ENCODE measurements at places on chromosomes 5 and 9.

- no peak for DNase-seq
Observed at GRCh38 chr9:96052686-96053085, 177.2 kb downstream of the ERCC6L2 start.

DNA sequence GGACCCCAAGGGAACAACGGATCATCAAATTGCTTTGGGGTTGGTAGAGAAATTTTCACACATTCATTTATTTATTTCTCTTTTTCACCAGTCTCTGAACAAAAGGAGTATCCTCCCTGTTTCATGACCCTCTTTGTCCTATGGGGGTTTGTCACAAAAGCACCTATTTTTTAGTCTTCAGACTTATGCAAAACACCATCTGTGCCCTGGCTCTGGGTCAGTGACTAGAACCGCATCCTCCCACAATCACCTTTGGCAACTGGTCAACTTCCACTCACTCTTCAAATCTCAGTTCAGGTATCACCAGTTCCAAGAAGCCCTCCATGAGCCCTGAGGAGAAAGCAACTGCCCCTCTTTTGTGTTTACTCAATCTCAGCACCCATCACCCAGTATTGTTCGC is 395.7 kb downstream of the CDK5RAP2 start:
- DNase-seq = no peak

DNA sequence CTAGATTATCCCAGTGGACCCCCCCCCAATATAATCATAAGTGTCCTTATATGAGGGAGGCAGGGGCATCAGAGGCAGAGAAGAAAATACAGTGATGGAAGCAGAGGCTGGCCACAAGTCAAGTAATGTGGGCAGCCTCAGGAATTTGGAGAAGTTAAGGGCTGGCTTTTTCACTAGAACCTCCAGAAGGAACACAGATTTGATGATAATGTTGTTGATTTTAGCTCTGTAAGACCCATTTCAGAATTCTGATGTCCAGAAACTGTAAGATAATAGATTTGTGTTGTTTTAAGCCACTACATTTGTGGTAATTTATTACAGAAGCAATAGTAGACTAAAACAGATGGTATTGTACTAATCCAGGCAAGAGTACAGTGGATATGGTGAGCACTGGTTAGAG is 36.3 kb upstream of the LRRTM2 start:
- DNase-seq = no peak

GRCh38 chr9:95746408-95747180 is 128.9 kb upstream of the ERCC6L2 start:
- DNase-seq = no peak

DNA sequence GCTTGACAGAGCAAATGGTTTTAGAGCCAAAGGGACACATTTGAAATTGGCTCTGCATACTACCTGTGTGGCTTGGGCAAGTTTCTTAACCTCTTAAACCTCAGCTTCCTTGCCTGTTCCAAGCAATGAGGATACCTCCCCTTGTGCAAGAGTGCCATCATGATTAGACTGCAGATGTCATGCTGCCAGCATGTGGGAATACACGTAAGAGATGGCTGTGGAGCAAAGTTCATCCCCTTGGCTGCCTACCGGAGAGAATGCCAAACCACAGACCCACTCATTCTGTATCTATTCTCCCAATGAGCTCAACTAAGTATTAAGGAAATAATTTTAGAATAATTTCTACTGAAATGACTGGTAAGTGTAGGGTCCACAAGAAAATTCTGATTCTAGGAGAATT is 101.3 kb downstream of the WDR41 start:
- no peak for DNase-seq

- DNase-seq = no peak
Observed at GRCh38 chr9:5511476-5511875, 1.1 kb downstream of the PDCD1LG2 start.

DNA sequence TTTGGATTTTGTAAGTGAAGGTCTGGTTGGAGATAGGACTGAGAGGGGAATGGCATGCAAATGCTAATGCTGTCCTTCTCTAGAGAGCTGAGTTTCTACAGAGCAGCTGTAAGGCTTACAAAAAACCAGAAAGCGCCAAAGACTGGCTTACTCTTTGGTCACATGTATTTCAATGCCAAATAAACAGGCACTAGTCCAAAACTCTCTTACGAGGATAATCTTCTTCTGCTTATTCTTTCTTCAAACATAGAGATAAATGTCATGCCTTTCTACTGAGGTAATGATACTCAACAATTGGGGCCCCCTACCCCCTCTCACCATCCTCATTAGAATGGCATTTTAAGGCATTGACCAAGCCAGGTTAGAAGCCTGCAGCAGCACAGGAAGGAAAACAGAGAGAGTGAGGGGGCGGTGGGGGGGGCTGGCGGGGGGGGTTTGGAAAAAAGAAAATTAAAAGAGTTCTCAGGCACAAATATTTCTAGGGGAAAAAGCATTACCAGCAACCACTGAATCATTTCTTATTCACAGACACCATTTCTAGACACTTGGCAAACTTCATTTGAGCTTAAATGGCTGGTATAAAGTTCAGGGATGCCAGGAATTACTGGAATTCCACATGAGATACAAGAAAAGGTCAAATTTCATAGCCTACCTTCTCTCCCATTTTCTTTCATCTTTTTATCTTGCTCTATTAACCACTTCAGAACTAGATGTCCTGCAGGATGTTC is 34.0 kb downstream of the PUM3 start:
- DNase-seq = no peak

- DNase-seq = no peak
Observed at GRCh38 chr9:4743131-4743875, 2.3 kb upstream of the AK3 start.

GRCh38 chr5:33507426-33507825 is 66.7 kb downstream of the TARS1 start:
- no peak for DNase-seq
